ENCODE measurements at places on chromosomes 3 and 15.

- DNase-seq: no peak
Measured at GRCh38 chr15:48109212-48109611, 11.6 kb upstream of the SLC24A5 start.

GRCh38 chr3:19595884-19596283, 338.1 kb downstream of the EFHB start:
- no peak for DNase-seq

GRCh38 chr3:154954757-154955156, 125.4 kb upstream of the MME start:
- DNase-seq: no peak

DNA sequence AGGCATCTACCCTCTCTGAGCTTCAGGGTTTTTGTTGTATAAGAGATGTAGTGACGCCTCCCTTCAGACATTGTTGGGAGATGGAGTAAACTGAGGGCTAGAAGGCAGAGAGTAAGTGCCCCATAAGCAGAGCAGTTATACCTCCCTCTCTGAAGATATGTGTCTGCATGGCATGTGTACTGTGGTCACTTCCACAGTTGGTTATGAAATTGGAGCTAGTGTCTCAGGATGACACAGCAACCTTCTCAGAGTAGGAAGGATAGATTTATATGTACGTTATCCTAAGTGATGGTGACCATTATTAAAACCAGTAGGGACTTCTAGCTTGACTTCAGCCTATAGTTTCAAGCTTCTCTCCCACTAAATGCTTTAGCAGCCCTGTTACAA, 17.9 kb downstream of the PXK start:
- DNase-seq: no peak

GRCh38 chr15:90022345-90022744, 21.2 kb downstream of the ZNF710 start:
- no peak for DNase-seq

DNA sequence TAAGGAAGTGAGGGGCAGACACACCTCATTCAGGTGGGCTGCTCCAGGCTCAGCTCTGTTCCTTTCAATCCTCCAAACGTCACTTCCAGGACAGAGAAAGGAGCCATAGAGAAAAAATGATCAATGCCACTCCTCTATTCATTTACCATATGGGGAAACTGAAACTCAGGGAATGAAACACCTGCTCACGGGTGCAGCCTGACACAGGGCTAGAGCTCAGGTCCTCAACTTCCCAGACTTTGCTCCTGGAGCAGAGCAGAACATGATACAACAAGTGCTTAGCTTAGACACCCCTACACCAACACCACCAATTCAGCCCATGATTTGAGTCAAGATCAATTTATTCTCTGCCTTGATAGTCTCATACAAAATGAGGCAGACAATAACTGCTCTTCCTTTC, 58.5 kb upstream of the LPP start:
- DNase-seq: no peak

DNA sequence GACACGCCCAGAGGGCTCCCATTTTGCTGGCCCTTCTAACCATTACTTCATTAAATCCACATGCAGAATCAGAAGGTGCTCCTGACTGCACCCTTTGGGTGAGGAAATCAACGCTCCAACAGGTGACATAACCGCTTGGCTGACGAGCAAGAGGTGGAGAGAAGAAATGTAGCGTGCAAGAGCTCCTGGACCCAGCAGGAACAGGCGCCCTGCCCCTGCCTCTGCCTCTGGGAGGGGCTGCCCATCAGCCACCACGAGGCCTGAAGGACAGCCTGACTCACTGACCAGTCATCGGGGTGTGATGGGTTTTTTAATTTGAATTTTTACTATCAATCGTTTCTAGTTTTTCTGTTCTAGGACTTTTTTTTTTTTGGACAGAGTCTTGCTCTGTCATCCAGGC, 218.2 kb downstream of the ADAMTS17 start:
- DNase-seq: no peak

GRCh38 chr3:185750702-185751101, 74.1 kb downstream of the IGF2BP2 start:
- no peak for DNase-seq

GRCh38 chr3:127424766-127425504, 137.1 kb upstream of the PRR20G start:
- DNase-seq: no peak

DNA sequence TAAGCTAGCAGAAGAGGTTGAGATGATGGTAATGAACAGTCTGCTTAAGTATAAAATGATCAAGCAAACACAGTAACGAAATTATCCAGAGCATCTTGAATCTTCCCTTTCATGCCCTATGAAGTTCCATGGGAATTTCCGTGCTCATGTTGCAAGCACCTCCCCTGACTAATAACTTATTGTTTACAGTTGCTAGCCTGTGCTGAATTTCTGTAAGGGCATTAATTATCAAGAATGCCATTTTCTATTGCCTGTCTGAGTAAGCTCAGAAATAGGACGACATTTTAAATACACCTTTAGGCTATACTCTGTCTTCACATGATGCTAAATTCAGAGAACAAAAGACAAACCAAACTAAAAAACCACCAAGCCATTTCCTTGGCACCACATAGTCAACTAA, 257.5 kb upstream of the LRTM1 start:
- DNase-seq: no peak

GRCh38 chr3:36904641-36905040, 40.2 kb downstream of the TRANK1 start:
- DNase-seq: no peak

GRCh38 chr15:81315452-81316175, 8.3 kb downstream of the STARD5 start:
- DNase-seq: no peak

DNA sequence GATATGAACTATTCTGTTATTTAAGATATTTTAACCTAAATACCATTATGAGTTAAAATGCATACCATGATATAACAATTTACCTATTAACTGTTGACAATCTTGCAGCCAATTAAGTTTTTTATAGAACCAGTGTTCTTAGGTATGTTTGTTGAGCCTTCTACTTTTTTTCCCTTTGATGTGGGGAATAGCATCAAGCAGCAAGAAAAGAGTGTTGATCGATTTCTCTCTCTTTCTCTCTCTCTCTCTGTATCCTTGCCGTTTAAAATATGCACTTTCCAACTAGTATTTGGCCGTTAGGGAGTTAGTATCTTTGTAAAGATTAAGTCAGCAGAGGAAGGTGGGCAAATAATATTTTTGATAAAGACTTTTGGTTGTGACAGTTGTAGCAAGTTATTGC, 5.9 kb downstream of the CHD2 start:
- DNase-seq: no peak

DNA sequence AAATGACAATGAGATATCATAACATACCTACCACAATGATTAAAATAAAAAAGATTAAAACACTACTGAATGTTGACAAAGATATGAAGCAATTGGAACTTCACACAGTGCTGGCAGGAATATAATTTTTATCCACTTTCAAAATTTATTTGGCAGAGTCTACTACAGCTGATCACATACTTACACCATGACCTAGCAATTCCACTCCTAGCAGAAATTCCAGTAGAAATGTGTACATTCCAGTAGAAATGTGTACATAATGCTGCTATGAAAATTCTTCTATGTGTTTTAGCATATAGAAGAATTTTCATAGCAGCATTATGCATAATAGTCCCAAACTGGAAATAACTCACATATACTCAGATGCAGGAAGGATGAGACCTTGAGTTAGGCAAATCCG, 43.5 kb downstream of the IFT57 start:
- DNase-seq: no peak

- no peak for DNase-seq
Measured at GRCh38 chr15:80252121-80252518, at the start of gene CTXND1. CTXND1 (minus strand) TSS chr15:80252213; CDS start chr15:80201949, 50,264 bp downstream.

DNA sequence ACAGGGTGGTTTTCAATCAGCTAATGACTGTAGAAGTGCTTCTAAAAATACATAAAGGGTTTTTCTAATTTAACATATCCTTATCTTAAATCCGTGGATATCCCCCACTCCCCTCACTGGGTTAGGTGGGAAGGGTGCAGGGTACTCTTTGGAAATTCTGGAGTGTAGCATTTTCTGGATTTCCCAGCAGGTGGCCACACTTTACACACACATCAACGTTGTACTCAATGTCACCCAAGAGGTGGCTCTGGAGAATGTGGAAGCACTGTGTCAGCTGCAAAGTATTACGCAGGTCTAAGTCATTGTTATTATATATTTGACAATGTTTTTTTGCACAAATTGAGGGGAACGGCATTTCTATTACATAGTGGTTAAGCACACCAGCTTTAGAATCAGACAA, 168.8 kb downstream of the CHDH start:
- no peak for DNase-seq

DNA sequence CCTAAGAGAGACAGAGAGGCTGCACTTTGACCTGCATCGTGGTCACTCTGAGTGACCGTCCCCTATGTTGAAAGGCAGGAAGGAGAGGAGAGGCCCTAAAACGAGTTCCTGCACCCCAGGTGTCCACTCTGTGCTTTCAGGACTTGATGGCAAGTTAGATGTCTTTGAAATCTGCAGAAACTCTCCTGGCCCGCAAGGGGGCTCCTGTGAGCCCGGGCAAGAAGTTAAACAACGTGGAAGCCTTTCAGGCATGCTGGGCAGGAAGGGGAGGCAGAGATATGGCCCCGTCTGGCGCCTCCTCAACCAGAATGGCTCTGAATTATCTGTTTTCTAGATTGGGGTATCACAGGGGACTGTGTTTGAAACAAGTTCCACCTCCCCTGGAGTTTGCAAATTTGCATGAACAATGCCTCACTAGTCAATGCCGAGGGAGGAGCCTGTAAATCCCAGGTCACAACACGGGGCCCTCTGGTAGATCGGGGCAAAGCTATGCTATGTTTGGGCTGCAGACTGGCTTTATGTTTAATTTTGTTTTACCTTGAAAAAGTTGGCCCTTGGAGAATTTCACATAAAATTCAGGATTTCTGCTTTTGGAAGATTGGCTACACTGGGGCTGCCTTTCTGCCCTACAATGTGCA, 9.8 kb downstream of the CTXND1 start:
- no peak for DNase-seq

DNA sequence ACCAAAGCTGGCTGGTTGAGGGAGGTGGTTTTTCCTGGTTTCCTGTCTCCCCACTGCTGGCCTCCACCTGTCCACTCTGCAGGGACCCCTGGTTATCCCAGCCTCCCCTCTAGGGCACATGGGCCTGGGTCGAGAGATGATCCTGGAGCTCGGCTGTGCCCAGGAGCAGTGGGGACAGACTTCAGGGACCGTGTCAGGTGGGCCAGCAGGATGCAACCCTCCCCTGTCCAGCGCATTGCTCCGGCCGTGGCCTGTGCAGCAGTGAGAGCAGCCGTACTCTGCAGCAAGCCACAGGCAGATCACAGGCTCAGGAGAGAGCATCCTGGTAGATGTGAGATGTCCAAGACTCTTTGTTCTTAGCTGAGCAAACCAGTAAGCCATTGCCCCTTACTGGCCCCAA, 92.5 kb upstream of the RPL32 start:
- no peak for DNase-seq

- DNase-seq: no peak
Measured at GRCh38 chr3:12224181-12225147, 64.4 kb upstream of the PPARG start.

GRCh38 chr3:89260721-89261120, 153.3 kb downstream of the EPHA3 start:
- DNase-seq: no peak

GRCh38 chr15:27074179-27074578, 103.2 kb downstream of the GABRG3 start:
- DNase-seq: no peak

GRCh38 chr3:43894176-43895049, 203.7 kb downstream of the ABHD5 start:
- DNase-seq: no peak

- no peak for DNase-seq
Measured at GRCh38 chr3:131405411-131405810, 23.8 kb downstream of the NUDT16 start.

GRCh38 chr3:123582315-123582714, 2.5 kb downstream of the HACD2 start:
- DNase-seq: no peak

DNA sequence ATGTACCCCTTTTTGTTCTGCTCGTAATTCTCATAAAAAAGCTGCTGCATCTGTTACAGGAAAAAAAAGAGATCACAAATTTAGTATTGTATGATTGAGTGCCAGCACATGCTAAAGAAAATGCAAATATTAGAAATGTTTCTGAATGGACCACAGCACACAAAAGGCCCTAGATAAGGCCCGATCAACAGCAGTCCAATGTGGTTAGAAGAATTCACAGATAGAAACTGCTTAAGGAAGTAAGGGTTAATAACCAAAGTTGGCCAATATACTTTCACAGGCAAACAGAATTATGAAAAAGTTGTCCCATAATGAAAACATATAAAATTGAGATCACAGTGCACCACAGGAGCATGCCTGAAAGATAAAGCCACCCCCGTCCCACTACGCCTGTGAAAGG, 72.9 kb downstream of the CHSY1 start:
- no peak for DNase-seq

DNA sequence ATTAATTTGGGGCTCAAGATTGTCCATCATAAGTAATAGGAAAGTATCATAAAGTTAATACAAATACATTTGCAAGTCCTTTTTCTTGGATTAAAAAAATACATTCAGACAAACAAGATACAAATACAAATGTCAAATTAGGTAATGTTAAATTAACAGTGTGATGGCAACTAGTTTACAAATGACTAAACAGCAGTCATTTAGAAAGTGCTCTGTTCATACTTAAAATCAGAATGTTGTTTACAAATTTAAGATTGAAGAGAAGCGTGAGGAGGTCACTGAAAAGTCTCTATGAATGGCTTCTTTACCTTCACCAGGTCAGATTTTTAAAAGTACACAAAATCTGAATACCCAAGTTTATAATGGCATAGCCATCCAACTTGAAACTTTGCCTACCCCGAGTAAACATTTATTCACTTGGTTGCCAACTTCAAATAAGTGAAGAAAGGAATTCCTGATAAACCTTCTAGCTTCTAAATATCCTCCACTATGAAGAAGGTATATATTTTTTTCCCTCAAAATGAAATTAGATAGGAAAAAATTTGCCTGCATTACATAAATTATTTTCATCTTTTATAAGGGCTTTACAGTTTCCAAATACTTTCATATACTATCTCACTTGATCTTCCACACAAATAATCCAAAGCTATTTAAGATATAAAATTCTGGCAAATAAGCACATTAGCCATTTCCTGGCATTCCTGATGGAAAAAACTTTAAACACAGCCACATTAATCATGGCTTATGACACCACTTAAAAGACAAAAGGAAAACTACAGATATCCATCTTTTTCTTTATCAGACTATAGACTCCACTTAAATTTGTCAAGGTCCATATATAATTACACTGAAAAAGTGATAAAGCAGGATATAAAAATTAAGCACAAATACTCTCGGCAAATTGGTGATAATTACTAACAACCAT, 11.5 kb upstream of the NEK10 start:
- no peak for DNase-seq

- DNase-seq: no peak
Measured at GRCh38 chr15:91171334-91171733, 71.3 kb downstream of the SV2B start.
